Activated naive CD4-positive, alpha-beta T cell treated with anti-CD3 and anti-CD28 coated beads, Interleukin-2, amount 10 ng/mL, durations not matched to agents 7 days and 5 days (primary cell): ENCODE measurements at places on chromosomes 13 and 19.

GRCh38 chr13:52644108-52644507, 1.9 kb downstream of the HNRNPA1L2 start:
- DNase-seq = no peak

DNA sequence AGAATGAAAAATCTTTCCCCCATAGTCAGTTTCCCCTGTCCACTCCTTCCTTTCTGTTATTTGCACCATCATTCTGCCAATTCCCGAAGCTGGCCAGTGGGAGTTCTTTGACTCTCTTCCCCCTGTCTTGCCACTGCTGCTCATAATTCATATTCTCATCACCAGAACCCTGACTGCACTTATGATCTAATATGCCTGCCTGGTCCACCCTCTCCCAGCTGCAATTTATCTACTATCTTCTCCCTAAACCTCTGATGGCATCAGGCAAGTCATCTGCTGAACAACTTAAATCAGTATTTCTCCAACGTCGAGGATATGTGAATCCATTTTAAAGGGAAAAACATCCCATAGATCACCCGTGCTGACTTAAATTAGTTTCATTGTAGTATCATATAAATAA, 458.0 kb upstream of the GPC6 start:
- DNase-seq = no peak

DNA sequence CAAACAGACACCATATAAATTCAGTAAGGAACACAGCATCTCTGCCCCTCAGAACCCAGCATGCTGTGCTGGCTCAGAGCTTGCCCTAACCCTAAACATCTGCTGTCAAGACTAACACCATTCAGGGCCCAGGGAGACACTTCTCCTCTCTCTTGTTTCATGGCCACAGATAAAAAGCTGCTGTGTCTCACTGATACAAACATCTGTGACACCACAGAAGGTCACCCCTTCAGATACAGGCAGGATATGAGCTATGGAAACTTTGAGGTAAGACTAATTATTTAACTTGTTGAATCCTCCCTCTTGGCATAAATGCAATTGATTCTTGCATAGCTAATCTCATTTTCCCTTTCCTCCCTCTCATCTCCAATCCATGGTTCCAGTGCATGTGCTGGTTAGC, 61.6 kb upstream of the GPR12 start:
- DNase-seq = no peak

DNA sequence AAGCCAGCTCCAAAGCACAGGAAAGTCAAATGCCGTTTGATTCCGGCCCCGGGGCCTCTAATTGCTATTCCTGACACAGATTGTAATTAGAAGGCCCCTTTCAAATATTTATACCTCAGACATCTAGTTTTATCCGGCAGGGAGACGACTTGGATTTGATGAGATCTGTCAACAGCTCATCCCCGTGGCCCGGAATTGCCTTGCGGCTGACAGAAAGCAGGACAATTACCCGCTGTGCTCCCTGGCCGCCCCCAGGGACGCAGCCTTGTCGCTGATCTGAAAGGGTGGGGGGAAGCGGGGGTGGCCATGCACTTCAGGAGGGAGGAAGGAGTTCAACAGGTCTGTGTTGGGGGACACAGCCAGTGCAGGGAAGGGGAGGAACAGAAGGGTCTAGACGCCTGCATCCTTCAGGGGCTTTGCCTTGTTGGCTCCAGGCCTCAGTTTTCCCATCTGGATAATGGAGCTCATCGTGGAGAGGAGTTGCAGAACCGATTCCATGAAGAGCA, 1.8 kb upstream of the SHD start:
- no peak for DNase-seq

DNA sequence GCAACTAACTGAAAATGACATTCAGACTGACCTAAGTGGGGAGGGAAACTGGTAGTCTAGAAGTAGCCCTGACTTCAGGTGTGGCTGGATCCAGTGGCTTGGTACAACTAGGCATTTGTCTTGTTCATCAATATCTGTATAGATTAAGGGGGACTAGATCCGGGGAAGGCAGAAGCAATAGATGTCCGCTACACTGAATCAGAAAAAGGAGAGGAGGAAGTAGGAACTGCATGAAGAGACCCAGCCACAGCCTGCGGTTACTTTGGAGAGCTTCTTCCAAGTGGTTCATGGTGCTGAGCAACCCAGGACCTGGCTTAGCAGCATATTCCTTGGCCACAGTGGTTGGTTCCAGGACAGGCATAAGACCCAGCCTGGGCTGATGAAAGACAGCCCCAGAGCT, 9.9 kb upstream of the PRODH2 start:
- DNase-seq = no peak

DNA sequence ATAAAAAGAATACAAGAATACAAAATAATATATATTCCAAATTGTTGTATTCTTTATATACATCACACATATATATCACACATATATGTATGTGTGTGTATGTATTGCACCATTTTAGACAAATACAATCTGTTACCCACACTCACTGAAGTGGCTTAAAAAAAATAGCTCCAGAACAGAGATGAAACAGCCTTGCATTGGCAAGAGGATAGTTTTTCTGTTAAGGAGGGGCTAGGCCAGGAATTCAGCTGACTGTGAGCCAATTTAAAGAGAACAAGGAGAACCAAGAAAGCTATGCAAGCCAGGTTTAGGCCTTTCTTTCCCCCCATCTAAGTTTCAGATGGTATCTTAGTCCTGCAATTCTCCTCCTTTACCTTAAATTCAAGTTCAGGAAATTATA, 257.5 kb downstream of the MZT1 start:
- no peak for DNase-seq

GRCh38 chr13:63288576-63288975, 1872.9 kb upstream of the PCDH20 start:
- DNase-seq = no peak

DNA sequence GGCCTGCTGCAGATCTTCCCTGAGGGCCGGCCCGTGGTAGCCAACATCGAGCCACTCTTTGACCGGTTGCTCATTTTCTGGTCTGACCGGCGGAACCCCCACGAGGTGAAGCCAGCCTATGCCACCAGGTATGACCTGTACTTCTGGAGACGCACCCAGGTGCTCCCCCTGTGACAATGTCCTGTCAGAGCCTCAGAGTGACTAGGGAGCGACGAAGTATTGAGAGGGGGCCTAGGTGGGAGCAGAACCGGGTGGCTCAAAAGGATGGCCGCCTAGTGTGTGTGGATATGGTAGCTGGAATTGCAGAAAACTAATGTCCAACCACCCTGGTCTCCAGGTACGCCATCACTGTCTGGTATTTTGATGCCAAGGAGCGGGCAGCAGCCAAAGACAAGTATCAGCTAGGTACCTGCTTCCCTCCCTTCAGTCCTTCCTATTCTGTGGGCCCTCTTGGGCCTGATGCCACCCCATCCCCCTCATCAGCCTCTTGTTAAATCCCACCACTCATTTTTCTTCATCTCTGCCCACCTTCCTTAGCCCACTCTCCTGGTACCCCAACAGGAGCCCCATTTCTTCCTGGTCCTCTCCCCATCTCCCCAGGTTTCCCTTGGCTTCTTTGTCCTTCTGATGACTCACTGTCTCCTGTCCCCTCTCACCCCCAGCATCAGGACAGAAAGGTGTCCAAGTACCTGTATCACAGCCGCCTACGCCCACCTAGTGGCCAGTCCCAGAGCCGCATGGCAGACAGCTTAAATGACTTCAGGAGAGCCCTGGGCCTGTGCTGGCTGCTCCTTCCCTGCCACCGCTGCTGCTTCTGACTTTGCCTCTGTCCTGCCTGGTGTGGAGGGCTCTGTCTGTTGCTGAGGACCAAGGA, 8.4 kb downstream of the EGLN2 start:
- no peak for DNase-seq

- DNase-seq = no peak
These were observed 77.5 kb downstream of the WTIP start for GRCh38 chr19:34559045-34559444.

- DNase-seq = no peak
These were observed 1813.1 kb downstream of the OLFM4 start for GRCh38 chr13:54841682-54842081.

- peak; percentile 56 for DNase-seq
These were observed 579.5 kb downstream of the UQCRFS1 start for GRCh38 chr19:28633319-28634018.

DNA sequence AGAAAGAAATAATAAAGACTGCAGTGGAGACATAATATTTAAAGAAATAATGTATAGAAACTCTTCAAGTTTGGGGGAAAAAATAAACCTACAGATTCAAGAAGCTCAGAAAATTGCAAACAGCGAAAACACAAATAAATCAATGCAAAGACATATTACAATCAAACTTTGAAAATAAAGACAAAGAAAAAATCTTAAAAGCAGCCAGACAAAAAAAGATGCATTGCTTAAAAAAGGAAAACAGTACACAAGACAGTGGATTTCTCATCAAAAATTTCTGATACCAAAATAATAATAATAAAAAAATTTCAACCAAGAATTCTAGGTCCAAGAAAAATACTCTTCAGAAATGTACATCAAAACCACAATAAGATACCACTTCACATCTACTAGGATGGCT, 681.0 kb downstream of the UQCRFS1 start:
- no peak for DNase-seq

GRCh38 chr19:19409205-19409604, 3.7 kb downstream of the GATAD2A start:
- DNase-seq = no peak

- no peak for DNase-seq
These were observed 66.9 kb downstream of the MICU2 start for GRCh38 chr13:21537105-21537504.

DNA sequence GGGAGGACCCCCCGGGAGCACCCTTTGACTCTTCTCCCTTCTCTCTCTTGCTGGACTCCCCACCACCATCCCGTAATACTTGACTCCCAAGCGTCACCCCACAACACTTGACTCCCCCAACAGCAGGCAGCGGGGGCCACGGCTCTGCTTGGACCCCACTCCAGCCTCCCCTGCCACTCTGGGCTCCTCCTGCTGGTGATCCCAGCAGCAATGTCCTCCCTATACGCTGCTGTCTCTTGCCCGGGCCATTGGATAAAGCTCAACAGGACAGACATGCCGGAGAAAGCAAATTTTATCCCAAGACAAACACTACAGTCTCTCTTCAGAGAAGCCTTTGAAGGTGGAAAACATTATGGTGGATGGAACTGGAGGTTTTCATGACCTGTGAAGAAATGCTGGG, 20.4 kb upstream of the AMER2 start:
- DNase-seq = no peak

- no peak for DNase-seq
These were observed 11.7 kb upstream of the FAM216B start for GRCh38 chr13:42769650-42770049.

DNA sequence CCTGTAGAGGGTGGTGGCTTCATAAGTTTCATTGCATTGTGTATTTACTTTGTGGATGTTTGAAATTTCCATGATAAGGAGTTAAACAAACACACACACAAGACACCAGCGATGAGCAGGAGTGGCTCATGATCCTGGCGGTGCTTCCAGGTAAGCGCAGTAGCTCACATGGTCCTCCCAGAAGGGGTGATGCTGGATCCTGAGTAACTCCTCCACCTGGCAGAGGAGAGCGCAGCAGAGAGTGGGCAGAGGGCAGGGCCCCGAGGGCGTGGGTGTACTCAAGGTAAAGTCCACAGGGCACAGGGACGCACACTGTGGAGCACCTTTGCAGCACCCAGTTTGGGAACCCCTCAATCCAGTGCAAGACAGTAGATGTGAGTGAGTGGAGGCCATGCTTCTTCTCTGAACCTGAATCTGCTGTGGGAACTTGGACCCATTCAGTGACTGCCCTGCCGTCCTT, 54.0 kb downstream of the RFX2 start:
- DNase-seq = no peak

DNA sequence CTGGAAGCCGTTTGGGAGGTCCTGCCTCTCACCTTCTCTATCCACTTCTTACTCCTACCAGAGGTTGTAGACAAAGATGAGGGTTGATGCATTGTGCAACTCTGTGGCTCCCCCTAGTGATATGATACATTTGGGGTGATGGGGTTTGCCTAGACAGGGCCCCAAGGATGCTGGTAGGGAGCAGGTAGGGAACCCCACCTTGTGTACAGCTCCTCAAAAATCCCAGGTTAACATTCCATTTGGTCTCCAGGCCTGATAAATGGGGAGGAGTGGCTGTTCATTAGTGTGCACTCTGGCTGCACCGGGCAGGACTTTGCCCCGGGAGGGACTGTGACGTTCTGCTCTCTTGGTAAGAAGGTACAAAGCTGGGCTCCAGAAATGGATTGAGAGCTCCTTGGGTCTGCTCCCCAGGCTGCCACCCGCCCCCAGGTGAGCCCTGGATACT, 19.2 kb downstream of the SIGLEC8 start:
- DNase-seq = peak; percentile 53

GRCh38 chr13:44693156-44693764, 117.1 kb upstream of the TSC22D1 start:
- no peak for DNase-seq

DNA sequence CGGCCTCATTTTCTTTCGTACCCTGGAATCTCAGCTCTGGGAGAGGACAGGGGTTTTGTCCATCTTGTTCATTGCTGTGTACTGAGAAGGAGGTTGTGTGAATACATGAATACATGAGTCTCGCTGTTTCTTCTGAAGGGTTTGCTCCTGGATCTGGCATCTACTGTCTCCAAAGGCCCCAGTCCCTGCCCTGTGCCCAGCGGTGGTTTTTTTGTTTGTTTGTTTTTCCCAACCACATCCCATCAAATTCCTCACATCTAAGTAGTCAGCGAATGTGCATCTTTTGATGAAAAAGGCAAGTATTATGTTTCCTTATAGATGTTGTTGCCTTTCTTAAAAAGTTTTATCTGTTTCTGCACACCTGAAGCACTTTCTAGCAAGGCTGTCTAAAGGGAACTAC, 12.5 kb downstream of the DCAF15 start:
- no peak for DNase-seq

- no peak for DNase-seq
These were observed 633.5 kb upstream of the ATXN8OS start for GRCh38 chr13:69474011-69474685.

- no peak for DNase-seq
These were observed 6.6 kb upstream of the VSTM2B start for GRCh38 chr19:29519146-29519545.

- no peak for DNase-seq
These were observed 8.7 kb downstream of the SHKBP1 start for GRCh38 chr19:40585241-40585981.

- no peak for DNase-seq
These were observed 18.3 kb upstream of the KCTD12 start for GRCh38 chr13:76904507-76904906.

- no peak for DNase-seq
These were observed 270.7 kb upstream of the MIR17HG start for GRCh38 chr13:91076830-91077229.
